Endothelial cell of umbilical vein (primary cell): ENCODE measurements at places on chromosomes 2 and 18. TPM values are rescaled to one million over a fixed set of nuclear protein-coding genes. Genes with fewer than 3 reads are reported as not detected.

The DHRS9 gene
- 0.32 and 0.40 TPM in 2 replicates for polyA plus RNA-seq

The TMEM182 gene
- 0.69 and 1.1 TPM in 2 replicates for polyA plus RNA-seq

The CPS1 gene
- 0.18 and 0.24 TPM in 2 replicates for polyA plus RNA-seq

DNA sequence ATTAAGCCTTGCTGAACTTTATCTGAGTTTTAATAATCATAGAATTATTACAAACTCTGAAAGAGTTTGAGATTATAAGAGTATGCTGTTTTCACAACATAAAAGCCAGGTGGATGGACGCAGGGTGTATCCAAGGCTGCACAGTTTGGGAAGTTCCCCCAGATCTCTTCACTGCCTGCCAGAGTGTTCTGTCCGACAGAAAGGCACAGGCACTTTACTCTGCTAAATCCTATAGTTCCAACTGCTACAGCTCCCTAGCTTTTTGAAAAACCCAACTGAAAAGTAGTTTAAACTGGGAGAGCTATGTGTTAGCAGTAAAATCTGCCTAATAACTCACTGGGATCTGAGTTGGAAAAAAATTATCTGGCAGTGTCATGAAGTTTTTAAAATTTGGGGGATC lies 38.0 kb downstream of the MFSD6 start:
- DNase-seq, result no peak

DNA sequence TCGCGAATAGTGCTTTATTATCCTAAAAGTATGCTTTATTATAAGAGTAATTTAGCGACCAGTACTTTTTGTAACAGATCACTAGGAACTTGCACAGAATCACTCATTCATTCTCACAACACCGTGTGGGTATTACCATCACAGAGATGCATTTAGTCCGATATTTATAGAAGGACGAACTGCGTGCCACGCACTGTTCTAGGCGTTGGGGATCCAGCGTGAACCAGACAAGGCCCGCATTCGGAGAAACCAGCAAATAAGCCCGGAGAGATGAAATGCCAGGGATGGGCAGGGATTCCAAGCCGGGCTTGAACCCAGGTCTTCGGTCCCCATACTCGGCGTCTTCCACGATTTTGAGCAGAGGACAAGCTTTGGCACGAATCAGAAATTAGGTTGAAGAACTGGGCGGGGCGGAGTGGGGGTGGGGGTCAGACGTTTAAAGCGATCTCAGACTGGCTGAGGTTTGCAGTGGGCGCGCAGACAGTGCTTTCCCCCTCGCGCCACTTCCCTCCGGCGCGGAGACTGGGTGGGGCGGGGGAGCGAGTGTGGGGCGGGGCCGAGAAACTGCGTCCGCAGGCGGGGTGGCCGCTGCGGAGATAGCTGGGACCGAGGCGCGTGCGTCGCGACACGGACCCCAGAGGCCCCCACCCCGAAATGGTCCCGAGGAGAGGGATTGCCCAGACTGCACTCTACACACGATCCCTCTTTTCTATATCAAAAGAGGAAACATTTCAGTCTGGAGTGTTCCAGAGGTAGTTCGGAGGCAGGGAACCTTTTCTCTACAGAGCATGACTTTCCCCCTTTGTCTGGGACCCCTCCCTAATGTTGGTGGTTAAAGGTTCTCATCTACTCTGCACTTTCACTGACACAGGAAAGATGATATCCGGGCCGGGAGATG lies 1.1 kb upstream of the CXCR4 start:
- no peak for DNase-seq

GRCh38 chr2:97911922-97912575 lies 83.7 kb downstream of the TMEM131 start:
- no peak for DNase-seq

The CYP27C1 gene
- not detected in 2 replicates for polyA plus RNA-seq

The PLEK gene
- polyA plus RNA-seq, result 0.03 TPM in 1 of 2 replicates, not detected in the other

GRCh38 chr18:7663366-7664312 lies 96.5 kb downstream of the PTPRM start:
- no peak for DNase-seq

DNA sequence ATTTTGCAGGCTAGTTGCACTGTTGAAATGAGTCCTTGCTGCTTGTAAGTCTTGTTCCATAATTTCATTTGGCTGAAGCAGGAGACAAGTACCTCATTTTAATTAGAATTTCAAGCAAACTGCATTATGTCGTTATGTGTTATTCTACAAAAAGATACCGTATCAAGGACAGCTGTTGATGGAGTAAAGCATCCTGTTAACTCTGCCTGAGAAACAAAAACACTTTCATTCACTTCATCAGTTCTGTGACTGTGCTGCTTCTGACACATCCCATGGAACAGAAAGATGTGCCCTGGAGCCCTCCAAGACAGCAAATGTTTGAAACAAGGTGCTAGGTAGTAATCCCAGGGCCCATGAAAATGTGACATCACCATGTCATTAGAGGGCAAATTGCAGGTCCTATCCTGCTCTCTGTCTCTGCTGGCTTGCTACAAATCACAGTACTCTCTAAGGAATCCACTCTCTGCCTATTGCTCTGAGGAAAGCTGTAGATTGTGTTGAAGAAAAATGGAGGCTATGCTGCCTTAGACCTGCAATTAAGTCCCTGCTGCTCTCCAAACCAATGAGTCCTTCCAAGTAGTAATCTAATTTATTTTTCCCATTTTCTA lies 209.7 kb upstream of the PARD3B start:
- DNase-seq, result no peak
